NCI-H460 (cell line): ENCODE measurements at places on chromosomes 5 and 9. TPM values are rescaled to one million over a fixed set of nuclear protein-coding genes. Genes with fewer than 3 reads are reported as not detected.

Gene CARTPT
- total RNA-seq = not detected in 2 replicates

DNA sequence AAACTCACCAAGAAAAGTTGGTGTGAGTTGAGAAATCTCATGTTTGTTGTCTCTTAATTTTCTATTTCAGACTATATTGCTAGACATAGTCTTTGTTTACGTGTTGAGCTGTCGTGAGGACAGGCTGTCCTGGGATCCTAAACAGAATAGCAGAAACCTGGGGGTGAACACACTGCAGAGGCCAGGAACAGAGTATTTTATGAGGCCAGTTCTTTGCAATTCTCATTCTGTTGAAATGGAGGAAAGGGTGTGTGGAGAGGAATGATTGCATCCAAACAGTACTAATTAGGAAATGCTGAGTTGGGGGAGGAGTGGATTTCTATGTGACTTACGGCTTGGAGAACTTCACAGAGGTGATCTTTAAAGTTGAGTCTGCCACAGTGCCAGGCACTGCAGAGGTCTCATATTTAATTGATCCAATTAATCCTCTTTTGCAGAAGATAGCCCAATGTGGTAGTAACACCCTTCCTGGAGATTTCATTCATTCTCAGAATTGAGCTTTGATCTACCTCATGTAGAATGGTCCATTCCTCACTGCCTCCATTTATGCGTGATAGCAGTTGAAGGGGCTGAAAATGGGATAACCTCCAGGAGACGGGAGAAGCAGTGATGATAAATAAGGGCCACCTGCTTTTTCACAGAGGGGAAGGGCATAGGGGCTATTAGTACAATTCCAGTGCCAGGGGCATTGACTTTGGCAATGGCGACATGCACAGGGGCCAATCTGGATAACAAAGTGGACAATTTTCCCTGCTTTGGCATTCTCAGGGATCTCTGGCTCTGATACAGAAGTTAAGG, 84.7 kb upstream of the TNFAIP8 start:
- DNase-seq = no peak

- DNase-seq = no peak
These were observed 79.0 kb downstream of the SPRY4 start for GRCh38 chr5:142245786-142246185.

DNA sequence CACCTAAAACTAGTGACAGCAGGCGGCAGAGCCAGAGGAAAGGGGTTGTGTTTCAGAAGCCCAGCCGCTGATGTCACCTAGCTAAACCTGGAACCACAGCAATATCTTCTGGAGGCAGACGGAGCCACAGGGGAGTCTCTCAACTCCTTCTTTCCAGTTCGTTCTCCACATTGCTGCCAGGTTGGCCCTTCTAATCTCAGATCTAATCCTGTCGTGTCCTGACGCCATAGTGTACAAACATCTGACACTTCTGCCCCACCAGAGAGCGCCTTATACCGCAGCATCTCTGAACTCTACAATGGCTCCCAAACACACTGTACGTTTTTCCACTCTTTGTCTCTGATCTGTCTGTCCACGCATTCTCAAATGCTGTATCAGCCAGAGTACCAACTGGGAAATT, 240.0 kb downstream of the SMARCA2 start:
- no peak for DNase-seq

- no peak for DNase-seq
These were observed 419.9 kb downstream of the PDE4D start for GRCh38 chr5:59473611-59474010.
